ENCODE measurements at places on chromosomes 13 and 19.

GRCh38 chr13:40152922-40153321 is 497.5 kb downstream of the COG6 start:
- no peak for DNase-seq

GRCh38 chr19:51904331-51905165 is at the start of gene ZNF649:
ZNF649 (minus strand) TSS chr19:51905017; CDS start chr19:51900107, 4,910 bp downstream.
- peak; percentile 97 for DNase-seq

GRCh38 chr19:18119717-18120105 is 22.1 kb downstream of the MAST3 start:
- peak; percentile 72 for DNase-seq

- DNase-seq = no peak
Measured at GRCh38 chr13:20840568-20840967, 62.0 kb downstream of the XPO4 start.

GRCh38 chr19:51139299-51140014 is 2.6 kb upstream of the SIGLEC7 start:
- no peak for DNase-seq

GRCh38 chr13:80527400-80527799 is 186.5 kb upstream of the SPRY2 start:
- no peak for DNase-seq

GRCh38 chr19:23946569-23946968 is 31.9 kb downstream of the ZNF726 start:
- DNase-seq = no peak

DNA sequence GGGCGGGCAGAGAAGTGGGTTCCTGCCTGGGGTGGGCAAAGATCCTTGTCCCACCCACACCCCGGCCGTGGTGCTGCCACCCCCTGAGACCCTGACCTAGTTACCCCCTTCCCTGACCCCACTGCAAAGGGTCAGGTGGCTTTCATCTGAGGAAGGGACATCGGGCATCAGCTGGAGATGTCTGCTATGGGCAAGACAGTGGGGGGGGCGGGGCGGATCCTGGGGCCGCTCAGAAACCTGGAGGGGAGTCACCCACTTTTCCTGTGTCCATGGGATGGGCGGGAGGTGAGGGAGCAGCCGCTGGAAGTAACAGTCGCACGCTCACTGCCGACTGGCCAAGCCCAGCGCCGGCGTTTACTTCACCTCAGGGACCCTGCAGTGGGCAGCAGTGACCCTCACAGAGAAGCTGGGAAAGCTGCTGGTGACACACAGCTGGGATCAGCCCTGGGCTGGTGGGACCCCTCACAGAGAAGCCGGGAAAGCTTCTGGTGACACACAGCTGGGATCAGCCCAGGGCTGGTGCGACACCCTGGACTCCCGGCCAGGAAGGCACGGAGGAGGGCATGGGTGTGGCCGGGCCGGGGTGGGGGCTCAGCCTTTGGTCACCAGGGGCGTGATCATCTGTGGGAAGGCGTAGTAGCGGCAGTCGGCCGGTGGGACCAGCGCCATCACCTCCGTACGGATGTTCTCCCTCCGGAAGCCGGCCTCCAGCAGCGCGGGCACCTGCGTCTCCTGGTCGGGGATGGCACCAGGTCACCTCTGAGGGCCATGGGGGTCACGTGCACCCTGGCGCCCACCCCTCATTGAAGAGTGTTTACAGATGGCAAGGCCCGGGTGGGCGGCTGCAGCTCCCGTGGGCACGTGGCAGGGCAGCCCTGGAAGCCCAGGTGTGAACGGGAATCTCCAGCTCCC is 4.3 kb downstream of the GAMT start:
- DNase-seq = peak; percentile 90

GRCh38 chr13:76164290-76164689 is 528.2 kb downstream of the LMO7 start:
- no peak for DNase-seq

DNA sequence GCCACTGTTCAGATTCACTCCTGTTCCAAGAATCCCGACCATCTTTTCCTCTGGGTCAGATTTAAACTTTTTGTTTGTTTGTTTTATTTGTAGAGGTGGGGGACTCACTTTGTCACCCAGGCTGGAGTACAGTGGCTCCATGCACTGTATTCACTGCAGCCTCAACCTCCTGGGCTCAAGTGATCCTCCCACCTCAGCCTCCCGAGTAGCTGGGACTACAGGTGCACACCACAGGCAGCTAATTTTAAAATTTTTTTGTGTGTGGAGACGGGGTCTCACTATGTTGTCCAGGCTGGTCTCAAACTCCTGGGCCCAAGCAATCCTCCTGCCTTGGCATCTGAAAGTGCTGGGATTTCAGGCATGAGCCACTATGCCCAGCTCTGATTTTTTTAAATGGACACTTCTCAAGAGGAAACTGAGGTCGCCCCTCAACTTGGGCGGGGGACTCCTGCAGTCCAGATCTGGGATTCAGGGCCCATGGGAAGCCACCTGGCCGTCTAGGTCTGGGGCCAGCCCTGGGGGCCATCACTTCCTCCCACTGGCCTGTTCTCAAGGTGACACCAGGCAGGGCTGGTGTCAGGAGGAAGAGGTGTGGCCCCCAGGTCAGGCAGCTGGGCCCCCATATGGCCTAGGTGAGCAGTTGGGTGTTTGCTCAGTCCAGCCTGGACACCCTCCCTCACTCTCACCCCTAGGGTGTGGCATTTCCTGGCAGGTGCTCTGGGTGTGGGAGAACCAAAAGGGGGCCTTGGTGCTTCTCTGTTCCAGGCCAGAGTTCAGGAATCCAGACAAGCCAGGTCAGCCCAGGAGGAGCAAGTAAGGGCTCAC is 1.3 kb downstream of the B3GNT3 start:
- no peak for DNase-seq

- no peak for DNase-seq
Measured at GRCh38 chr13:21549633-21550032, 54.3 kb downstream of the MICU2 start.

- no peak for DNase-seq
Measured at GRCh38 chr13:48000559-48001113, 437 bp downstream of the SUCLA2 start.

DNA sequence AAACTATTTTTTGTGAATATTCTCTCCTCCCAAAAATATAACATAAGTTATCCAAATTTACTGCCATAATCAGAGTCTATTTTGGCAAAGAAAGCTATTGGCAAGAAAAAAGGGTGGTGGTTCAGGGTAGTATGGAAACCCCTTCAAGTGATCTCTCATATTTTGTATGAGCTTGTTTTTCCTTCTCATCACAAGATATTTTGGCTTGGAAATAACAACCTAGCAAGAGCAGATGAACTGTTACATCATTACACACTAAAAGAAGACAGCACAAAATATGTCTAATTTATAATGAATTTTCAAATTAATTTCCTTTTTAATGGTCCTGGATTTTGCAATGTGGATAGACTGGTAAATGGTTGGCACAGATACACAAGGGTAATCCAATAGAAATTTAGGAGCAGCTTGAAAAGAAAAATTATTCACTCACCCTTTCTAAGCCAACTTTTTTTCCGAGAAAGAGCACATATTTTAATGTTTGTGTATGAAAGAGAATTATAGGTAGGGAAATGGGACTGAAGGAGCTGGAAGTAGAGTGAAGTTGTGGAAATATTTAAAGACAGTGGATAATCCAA is 225.1 kb downstream of the EFNB2 start:
- no peak for DNase-seq

GRCh38 chr19:33689138-33689746 is 67.5 kb downstream of the CHST8 start:
- DNase-seq = no peak

DNA sequence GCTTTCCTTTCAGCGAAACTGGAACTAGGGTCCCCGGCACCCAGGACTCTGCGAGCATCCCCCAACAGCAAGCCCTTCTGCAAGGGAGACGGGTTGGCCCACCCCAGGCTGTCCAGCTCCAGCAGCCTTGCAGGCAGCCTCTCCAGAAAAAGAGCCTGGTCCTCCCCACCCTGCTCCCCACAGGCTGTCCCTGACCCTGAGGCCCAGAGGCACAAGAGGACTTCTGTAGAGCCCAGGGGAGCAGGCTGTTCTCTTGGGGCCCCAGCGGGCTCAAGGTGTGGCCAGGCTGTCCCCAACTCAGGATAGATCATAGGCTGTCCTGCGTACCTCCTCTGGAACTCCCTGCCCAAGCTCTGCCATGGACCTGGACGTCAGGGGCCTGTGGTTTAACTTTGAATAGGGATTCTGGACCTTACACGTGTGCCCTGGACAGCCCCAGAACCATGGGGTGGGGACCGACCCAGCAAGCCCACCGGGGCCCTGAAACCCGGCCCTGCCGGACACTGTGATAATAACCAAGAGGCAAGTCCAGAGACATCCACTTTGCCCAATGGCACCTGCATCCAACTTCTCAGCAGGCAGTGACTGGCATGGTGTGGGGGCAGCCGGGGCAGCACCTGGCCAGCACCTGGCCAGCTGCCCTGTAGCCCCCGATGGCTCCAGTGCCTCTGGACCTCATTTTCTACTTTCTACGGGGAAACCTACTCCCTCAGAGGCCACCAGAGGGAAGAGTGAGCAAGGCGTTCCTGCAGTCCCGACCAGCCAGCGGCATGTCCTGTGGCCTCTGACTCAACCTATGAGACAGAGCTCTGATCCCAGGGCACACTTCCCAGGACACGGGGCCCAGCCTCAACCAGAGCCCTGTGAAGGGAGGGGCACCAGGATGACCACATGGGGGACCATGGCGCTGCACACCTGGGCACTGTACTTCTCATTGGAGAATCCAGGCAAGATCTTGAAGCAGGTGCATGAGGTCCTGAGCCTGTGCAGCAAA is 50.9 kb upstream of the TPM4 start:
- DNase-seq = no peak

DNA sequence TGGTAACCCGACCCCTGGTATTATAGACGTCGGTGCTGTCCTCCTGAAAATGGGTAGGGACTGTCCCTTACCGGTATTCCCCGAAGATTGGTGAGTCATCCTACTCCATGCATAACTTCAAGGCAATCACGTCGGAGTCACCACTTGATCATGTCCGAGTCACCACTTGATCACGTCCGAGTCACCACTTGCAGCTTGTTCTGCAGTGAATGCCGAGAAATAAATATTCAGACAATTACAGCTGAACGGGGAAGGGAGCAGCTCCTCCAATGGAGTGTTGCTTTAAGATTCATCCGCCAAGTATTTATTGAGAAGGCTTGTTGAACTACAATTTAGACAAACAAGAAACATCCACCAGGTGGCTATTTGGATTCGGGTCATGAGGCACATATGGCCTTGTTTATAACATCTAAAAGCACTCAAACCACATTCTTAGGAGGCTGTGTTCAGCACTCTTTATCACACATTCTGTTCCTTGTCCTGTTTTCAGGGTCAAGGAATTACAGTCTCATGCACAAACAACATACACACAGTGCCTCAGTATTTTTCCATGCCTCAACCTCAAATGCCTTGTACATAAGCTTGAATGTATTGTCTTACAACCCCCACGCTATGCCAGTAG is 43.1 kb downstream of the ZNF726 start:
- no peak for DNase-seq

- no peak for DNase-seq
Measured at GRCh38 chr19:10521461-10522171, 4.4 kb upstream of the S1PR5 start.

GRCh38 chr19:54178581-54179261 is 5.8 kb upstream of the TMC4 start:
- DNase-seq = peak; percentile 54

GRCh38 chr13:31032528-31033113 is 100.2 kb downstream of the TEX26 start:
- DNase-seq = no peak

GRCh38 chr13:39916330-39916729 is 260.9 kb downstream of the COG6 start:
- no peak for DNase-seq

- DNase-seq = no peak
Measured at GRCh38 chr13:44648392-44649103, 72.4 kb upstream of the TSC22D1 start.

DNA sequence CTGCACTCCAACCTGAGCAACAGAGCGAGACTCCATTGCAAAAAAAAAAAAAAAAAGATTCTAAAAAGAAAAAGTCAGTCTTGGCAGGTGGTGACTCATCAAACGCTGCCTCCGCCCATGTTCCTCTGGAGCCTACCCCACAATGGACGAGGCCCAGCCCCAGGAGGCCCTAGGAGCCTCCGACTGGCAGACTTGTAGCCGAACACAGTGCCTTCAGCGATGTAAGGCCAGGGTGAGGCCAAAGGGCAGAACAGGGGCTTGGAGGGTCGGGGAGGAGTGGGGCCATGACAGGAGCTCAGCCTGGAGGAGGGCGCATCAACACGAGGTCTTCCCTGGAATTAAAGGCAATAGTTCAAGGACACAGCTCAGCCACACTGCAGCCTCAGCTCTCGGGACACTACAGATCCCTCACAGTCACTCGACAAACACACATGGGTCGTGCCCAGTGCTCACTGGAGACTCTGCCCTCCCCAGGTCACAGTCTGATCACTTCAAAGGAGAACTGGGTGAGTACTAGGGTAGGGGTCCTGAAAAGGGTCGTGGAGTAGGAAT is 5.1 kb downstream of the USE1 start:
- DNase-seq = no peak

DNA sequence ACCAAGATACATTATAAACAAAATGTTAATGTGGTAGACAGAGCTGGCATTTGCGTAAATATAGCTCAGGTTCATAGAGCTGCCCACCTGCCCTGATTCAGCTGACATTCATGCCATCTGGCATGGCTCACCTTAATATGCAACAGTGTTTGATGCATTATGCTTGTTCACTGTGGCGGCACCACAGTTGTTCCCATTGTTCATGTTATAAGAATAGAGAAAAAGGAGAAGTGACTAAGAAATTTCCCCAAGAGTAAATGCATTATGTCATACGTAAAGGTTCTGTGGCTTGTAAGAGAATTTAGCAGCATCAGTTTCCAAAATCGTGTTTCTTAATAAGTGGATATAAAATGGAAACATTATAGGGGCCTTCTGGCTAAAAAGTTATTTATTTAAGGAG is 4.5 kb downstream of the CCNA1 start:
- DNase-seq = no peak

DNA sequence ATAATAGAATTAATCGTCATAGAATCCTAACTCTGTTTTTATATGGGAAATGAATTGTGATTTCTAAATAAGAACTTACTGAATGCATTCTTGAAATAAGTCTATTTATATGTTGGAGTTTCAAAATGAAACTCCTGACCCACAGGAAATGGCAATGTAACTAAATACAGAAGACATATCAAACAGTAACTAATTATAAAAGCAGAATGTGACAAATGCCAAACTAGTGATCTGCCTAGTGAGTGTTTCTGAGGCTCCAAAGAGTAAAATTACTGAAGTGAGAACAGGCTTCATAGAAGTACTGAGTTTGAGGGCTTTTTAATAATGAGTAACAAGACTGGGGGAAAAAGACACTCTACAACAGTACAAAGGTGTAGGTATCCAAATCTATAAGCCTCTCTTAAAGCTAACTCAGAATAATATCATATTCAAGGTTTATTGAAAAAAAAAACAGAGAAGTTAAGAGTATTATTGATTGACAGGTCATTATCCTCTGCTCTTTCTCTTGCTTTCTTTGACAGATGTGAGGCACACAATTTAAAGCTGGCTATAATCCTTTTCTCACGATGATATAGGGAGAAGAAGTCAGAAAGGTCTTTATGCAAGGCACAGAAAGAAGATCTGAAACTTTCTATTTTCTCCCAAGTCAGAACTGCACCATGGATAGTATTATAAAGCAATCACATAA is 17.4 kb upstream of the ATXN8OS start:
- DNase-seq = no peak
